ENCODE measurements at places on chromosomes 4 and X. TPM values are rescaled to one million over a fixed set of nuclear protein-coding genes. Genes with fewer than 3 reads are reported as not detected.

The OTC gene
- 0.16 TPM for total RNA-seq

The OPN1MW3 gene
- not detected for total RNA-seq

The TLR6 gene
- 0.95 TPM for total RNA-seq

The PI4K2B gene
- 10.6 TPM for total RNA-seq

The HDAC6 gene
- 26.3 TPM for total RNA-seq

The SCARB2 gene
- total RNA-seq = 235 TPM

The FHDC1 gene
- total RNA-seq = 0.16 TPM

The CCSER1 gene
- not detected for total RNA-seq

The UGT2B10 gene
- total RNA-seq = not detected

The ARAF gene
- 9.0 TPM for total RNA-seq

The SLITRK4 gene
- total RNA-seq = not detected

The MAGEA1 gene
- not detected for total RNA-seq

The HELT gene
- not detected for total RNA-seq

The POU4F2 gene
- total RNA-seq = not detected

The NAAA gene
- total RNA-seq = 9.9 TPM

The LUZP4 gene
- not detected for total RNA-seq

The ETDA gene
- not detected for total RNA-seq

The SNX25 gene
- 17.8 TPM for total RNA-seq

Measured in bronchial smooth muscle cell (primary cell).